ENCODE measurements at places on chromosomes 5 and 9.

DNA sequence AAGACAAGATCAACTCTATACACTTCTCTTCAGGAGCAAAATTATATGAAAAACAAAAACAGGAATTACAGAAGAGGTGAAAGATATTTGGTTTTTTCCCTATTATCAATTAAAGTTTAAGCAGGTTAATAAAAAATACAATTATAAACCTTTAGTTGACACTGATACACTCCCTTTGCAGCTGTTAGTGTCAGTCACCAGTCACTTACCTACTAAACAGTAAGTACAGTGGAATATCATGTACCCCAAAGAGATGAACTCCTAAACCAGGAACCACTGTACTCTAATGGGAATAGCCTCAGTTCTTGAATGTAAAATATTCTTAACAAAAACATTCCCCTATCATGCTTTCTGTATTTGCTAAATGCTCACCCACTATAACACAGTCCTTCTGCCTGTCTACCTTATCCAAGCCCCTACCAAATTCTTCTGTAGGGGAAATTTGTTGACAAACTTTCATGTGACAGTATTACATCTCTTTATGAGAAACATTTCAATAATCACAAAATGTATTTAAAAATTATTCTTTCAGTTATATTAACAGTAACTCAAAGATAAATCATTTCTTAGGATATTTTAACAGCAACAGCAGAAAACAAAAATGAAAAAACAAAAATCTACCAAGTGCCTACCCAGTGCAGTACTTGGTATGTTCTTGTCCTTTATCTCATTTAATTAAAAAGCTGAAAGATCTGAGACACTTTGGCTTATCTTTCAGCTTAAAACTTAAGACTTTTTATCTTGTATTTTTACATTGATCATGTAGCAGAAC is 212.8 kb downstream of the MLLT3 start:
- DNase-seq, result no peak

DNA sequence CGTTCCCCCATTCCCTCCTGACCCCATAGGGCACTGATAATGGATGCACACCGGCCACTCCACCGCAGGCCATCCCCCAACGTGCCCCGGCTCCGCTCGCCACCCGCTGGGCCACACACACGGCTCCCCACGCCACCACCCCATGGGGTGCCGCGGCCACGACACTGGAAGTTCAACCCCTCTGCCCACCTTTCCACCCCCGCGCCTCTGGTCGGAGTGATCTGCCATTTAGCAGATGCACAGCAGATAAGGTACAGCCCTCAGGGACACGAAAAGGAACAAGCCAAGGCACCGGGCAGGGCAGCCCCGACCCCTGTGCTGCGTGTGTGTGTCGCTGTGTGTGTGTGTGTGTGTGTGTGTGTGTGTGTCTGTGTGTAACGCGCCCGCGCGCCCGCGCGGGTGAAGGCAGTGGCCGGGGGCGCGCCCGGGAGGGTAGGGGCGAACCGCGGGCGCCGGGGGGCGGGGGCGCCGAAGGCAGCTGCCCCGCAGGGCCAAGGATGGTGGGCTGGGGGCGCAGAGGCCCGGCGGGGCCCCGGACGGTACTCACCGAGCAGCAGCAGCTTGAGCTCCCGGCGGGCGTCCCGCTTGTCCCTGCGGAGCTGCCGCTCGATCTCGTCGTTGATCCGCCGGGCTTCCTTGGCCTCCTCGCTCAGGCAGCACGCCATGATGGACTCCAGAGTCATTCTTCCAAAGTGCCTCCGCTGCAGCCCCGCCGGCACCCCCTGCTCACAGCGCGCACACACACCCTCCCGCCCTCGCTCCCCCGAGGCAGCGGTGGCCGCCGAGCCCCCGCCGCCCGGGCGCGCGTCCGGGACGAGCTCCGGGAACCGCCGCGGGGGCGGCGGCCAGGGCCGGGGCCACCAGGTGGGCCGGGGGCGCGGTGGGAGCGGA is 813 bp downstream of the GNAQ start:
- peak; percentile 48 for DNase-seq

- DNase-seq, result no peak
Measured at GRCh38 chr5:17406423-17406838, 91.6 kb upstream of the TAF11L2 start.

- no peak for DNase-seq
Measured at GRCh38 chr5:73625944-73626811, at the start of gene ARHGEF28. Gene ARHGEF28 (plus strand): TSS chr5:73626196. CDS start chr5:73684852, 58,656 bp downstream.

DNA sequence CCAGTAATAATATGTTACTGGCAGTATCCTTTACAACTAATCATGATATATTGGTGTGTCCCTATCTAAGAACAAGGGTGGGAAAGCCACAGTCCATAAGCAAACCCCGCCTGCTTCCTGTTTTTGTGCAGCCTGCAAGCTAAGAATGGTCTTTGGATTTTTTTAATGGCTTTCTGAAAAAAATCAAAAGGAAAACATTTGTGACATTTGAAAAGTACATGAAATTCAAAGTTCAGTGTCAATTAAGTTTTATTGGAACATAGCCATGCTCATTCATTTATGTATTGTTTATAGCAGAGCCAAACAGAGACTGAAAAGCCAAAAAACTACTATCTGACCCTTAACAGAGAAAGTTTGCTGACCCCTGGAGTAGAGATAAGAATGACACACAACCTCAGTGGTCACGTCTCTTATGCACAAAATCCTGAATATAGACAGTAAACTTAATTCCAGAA is 12.8 kb upstream of the TMEM245 start:
- no peak for DNase-seq

DNA sequence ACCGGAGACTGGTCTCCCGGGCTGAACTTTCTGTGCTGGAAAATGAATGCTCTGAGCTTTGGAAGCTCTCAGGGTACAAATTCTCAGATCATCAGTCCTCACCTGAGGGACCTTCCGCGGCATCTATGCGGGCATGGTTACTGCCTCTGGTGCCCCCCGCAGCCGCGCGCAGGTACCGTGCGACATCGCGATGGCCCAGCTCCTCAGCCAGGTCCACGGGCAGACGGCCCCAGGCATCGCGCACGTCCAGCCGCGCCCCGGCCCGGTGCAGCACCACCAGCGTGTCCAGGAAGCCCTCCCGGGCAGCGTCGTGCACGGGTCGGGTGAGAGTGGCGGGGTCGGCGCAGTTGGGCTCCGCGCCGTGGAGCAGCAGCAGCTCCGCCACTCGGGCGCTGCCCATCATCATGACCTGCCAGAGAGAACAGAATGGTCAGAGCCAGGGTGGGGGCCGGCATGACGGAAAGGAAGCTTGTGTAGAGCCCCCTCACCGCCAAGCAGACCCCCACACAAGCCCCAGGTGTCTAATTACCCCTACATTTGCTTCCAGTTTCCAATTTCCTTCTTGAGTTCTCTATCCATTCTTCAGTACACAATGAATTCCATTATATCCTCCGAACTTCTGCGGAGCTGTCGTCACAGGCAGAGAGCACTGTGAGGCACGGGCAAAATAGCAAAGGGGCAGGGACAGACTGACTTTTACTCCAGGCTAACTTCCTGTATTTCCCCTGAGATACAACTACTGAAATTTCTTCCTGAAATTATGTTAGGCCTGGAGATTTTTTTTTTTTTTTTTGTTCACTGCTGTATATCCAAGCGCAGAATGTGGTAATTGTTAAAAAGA is 23.2 kb downstream of the CDKN2A start:
- no peak for DNase-seq

GRCh38 chr5:106019261-106019660 is 1651.5 kb downstream of the EFNA5 start:
- no peak for DNase-seq

DNA sequence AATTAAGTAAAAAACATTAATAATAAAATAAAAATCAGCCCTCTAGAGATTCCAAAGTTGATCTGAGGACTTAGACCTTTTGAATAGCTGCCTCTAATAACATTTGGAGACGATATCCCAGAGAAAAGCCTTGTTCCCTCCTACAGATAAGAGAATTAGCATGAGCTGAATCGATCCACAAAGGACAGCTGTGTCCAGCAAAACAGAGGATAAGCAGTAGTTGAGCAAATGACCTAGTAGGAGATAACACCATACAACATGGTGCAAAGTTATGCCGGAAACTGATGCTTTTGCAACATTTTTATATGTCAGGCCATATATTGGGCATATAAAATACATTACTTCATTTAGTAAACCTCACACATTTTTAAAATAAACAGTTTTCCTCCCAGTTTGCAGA is 212.2 kb upstream of the PRR16 start:
- no peak for DNase-seq

- DNase-seq, result no peak
Measured at GRCh38 chr9:132166599-132166998, 4.7 kb downstream of the NTNG2 start.

DNA sequence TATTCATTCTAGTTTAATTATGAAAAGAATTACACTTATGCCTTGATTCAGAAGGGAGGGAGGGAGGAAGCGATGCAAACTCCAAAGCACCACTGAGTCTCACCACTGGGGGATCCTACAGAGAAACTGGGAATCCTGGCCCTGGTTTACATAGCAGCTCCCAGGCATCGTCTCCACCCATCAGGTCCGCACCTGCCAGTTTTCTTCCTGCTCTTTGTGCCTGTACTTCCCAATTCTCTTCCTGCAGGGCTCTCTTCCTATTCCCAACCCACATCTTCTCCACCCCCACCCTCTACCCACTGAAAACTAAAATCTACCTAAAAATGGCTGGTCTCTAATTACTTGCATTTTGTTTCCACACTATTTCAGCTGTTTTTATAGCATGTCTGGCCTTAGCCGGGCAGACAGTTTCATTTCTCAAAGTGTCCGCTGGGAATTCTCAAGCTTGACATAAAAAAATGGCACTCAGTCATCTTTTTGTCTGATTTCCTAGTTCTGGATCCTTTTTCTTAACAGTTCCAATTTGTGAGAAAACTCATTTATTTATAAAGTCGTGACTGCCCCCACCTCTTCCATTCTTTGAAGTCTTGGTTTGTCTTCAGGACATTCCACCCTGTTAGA is 1.6 kb upstream of the TNIP1 start:
- no peak for DNase-seq

DNA sequence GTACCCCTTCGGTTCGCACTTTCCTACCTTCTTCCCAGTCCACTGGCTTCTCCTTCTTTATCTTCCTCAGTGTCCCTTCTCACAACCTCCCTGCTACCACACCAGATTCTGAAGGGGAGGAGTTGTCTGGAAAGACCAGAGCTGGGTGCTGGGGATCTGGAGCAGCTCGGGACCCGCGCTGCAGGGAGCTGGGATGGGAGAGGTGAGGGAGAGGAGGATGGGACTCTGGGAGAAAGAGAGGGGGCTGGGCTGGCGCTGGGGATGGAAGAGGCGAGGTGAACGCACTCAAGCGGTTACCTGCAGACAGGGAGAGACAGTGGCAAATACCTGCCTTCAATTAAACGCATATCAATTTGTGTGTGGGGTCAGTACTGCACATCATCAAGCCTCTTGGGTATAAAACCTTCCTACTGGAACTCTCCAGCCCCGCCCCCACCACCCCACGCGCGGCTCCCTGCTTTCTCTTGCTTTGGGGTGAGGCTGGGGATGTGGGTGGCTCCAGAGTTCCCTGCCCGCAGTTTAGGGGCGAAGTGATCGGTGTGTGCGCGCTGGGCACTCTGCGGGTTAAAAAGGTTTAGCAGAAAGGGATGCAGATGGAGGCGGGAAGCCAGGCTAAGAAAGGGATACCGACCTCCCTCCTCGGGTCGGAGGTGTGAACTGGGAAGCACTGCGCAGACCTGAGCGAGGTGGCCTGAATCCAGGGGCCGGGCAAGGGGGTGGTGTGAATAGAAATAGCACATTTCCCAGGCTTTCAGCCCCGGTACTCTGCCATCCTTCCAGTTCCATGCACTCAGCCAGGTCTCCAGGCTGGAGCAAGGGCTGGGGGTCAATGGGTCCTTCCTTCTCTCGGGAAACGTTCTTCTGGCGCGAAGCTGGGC is 977 bp upstream of the PAM start:
- no peak for DNase-seq

GRCh38 chr5:15645381-15646160 is 145.6 kb downstream of the FBXL7 start:
- DNase-seq, result no peak

DNA sequence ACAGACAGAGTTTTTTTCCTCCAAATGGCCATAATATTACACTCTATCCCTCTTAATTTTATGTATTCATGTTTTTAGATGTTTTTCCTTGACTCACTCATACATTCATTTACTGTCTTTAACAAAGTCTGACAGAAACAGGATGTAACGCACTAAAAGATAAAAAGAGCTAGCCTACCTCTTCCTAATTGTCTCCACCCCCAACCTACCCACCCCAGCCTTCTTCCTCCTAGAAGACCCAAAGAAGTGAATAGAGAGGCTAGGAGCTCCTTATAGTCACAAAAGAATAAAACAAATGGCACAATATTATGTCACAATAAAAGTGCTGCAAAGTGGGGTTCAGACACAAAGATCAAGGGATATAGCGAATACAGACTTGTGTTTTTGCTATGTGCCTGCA is 719 bp downstream of the NOL8 start:
- no peak for DNase-seq

GRCh38 chr5:61186634-61187033 is 24.4 kb upstream of the SMIM15 start:
- DNase-seq, result no peak

DNA sequence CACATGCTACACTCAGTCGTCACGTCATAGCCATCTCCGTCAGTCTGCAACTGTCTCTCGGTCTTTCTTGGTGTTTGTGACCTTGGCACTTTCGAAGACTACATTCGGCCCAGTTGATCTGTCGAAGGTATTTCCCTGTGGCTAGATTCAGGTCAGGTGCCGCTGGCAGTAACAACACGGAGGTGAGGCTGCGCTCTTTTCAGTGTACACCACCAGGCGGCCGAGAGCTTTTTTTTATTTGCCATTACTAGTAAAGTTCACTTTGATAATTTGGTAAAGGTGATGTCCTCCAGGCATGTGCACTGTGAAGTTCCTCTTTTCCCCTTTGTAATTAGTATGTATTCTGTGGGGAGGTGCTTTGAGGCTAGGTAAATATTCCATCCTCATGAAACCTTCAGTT is 49.7 kb downstream of the RNF130 start:
- no peak for DNase-seq

DNA sequence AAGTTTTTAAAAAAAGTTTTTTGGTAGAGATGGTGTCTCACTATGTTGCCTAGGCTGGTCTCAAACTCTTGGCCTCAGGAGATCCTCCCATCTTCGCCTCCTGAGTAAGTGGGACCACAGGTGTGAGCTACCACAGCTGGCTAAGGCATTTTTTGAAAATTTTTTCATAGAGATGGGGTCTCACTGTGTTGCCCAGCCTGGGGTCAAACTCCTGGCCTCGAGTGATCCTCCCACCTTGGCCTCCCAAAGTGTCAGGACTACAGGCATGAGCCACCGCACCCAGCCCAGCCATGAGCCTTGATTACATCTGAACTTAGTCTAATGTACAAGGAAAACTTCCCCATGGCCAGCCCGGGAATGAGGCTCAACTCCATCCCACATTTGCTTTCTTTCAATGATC is 77.5 kb upstream of the PCA3 start:
- no peak for DNase-seq

DNA sequence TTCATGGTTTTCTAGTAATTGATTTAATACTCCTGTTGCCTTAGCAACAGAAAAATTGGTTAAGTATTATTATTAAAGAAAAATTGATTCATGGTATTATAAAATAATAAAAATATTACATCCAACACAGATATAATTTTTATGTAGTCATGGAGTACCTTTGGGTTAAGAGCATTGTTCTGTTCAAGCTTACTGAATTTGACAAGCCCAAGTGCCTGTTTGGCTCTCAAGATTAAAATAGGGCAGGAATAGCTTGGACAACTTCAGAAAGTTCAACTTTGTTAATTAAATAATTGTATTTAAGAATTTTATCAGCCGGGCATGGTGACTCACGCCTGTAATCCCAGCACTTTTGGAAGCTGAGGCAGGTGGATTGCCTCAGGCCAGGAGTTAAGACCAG is 82.0 kb downstream of the NIPBL start:
- no peak for DNase-seq

GRCh38 chr5:138853132-138853531 is 22.0 kb downstream of the LRRTM2 start:
- DNase-seq, result no peak
